ENCODE measurements at places on chromosomes 11 and 22. TPM values are rescaled to one million over a fixed set of nuclear protein-coding genes. Genes with fewer than 3 reads are reported as not detected.

Gene RAG2
- not detected for polyA plus RNA-seq

Gene RBM4
- polyA plus RNA-seq, result 181 TPM

Gene CARD10
- 71.0 TPM for polyA plus RNA-seq

DNA sequence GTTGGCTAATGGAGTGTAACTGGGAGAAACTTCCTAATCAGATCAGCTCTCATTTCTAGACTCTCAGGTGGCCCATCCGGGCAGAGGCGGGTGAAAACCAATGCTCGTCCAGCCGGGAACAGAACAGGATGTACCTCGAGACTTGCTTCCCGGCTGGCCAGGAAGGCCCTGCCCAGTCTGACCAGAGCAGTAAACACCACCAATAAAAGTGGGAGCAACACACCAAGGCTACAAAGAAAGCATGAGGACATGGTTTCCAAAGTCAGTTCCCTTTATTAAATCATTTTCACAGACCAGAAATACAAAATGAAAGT is 940 bp upstream of the TNKS1BP1 start:
- no peak for DNase-seq

DNA sequence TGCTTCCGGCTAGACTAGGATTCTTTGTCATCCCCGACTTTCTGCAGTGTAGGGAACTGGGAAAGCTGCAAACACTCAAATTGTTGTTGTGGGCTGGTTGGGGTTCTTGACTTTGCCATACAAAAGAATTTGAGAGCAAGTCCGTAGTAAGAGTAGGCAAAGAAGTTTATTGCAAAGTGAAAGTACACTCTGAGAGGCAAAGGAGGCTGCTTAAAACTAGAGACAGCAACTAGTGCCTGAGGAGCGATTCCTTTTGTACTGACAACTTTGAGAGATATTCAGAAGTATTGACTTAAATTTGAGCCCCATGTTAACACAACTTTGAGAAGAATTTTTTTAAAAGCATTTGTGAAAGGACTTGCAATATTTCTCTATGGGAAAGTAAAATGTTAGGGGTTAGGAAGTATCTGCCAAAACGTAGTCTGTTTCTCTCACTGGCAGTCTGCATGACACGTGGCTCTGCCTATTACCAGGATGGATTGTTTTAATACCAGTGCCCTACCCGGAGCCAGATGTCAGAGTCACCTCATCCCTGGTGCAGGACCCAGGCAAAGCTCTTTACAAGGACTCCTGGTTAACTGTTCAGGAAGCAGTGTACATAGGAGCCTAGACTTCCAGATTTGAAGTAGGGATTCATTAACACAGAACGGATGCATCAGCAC is 85.0 kb upstream of the CLPB start:
- no peak for DNase-seq

- DNase-seq, result no peak
Observed at GRCh38 chr11:17570034-17570433, 23.0 kb downstream of the OTOG start.

GRCh38 chr11:7546324-7546791 is 32.6 kb downstream of the PPFIBP2 start:
- peak; percentile 83 for DNase-seq

DNA sequence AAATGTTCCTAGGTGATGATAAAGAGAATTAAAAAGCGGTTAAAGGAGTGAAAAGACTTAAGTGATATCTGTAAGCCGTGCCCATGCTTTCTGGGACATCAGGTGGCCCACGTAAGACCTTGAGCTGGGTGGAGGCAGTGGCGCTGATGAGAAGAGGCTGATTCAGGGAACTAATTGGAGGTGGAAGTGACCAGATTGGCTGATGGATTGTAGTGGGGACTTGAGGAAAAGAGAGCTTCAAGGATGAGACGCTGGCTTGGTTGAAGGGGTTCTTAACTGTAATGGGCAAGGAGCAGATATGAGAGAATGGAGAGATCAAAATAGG is 69.1 kb upstream of the EP300 start:
- DNase-seq, result no peak

DNA sequence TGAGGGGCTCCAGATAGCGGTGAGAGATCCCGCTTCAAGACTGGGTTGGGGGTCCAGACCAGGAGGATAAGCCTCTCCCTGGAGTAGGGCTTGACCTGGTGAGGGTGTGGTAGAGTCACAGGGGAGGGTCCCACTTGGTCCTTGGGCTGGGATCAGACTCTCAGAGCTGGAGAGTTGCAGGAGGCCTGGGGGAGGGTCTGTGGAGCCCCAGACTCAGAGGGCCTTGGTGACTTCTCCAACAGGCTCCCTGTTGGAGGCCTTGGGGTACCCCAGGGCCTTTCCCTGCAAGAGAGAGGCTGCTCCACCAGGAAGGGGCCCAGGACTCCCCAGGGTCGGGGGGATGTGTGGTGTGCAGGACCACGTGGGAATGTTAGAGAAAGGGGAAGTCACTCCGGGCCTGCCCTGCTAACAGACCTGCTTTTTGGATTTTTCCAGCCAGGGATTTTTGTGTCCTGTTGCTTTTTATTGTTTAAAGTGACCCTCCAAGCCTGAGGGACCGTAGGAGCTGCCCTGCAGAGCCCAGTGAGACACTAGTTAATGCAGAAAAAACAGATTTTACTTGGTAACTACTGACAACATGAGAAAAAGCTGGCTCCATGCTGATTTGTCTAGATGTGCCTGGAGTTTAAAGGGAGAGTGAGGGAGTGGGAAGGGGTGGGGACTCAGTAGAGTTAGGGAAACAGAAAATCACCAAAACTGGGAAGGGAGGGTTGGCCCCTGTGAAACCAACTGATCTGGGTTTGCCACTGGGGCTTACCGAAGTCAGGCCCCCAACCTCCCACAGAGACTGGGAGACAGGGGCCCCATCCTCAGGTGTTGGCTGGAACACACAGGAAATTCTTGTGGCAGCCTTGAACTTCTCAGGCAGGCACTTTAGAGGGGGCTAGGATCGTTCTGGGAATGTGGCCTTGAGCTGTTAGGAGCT is 801 bp upstream of the TXNRD2 start:
- DNase-seq, result no peak
